NCI-H1417 treated with DMSO at 0.1 percent for 48 hours (cell line): ENCODE measurements at places on chromosomes 3 and 15.

DNA sequence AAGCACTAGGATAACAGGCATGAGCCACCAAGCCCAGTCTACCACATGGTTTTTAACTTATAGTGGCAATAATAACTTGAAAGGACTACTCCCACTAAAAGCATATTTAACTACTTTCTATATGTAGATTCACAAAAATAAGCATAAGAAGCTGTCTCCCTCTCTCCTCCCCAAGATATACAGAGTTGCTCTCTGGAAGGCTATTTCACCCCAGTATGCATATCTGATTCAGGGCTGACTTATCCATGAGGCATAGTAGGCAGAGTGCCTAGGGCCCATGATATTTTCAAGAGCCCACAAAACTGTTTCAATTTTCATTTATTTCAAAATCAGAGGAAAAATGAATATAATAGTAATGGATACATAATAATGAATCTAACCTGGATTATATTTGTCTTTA lies 20.5 kb downstream of the ATP8B4 start:
- no peak for DNase-seq

GRCh38 chr15:59537403-59537802 lies 74.2 kb upstream of the GCNT3 start:
- no peak for DNase-seq

GRCh38 chr3:179950840-179951239 lies 85.9 kb downstream of the PEX5L start:
- DNase-seq, result no peak

- no peak for DNase-seq
These were observed 37.1 kb downstream of the TJP1 start for GRCh38 chr15:29785136-29785535.

DNA sequence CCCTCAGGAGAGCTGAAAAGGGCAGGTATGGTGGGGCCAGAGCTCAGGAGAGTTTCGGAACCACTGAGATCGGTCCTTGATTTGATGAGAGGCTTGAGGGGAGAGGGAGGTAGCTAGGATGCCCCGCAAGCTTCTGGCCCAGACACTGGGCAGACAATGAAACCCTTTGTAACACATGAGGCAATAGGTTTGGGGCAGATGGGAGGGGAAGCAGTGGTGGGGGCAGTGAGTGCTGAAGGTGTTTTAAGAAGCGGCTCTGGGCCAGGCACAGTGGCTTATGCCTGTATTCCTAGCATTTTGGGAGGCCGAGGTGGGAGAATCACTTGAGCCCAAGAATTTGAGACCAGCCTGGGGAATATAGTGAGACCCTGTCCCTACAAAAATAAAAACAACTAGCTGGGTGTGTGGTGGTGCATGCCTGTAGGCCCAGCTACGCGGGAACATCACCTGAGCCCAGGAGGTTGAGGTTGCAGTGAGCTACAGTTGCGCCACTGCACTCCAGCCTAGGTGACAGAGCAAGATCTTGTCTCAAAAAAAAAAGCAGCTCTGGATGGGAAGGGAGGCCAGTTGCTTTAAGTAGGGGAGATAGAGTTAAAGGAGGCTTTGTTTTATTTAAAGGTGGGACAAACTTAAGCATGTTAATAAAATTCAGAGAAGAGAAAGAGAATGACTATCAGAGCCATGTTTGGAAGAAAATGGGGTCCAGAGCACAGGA lies 9.6 kb upstream of the SNX22 start:
- no peak for DNase-seq

GRCh38 chr15:100463515-100463914 lies 65.2 kb downstream of the CERS3 start:
- no peak for DNase-seq

GRCh38 chr15:98887976-98888375 lies 119.6 kb downstream of the PGPEP1L start:
- no peak for DNase-seq

GRCh38 chr15:59313641-59314332 lies 58.9 kb downstream of the MYO1E start:
- peak; percentile 27 for DNase-seq

- no peak for DNase-seq
These were observed 21.3 kb upstream of the BHLHE40 start for GRCh38 chr3:4957978-4958377.

- DNase-seq, result no peak
These were observed 94.9 kb downstream of the ROBO2 start for GRCh38 chr3:77134769-77135168.

GRCh38 chr3:52400275-52400793 lies 44.6 kb downstream of the SEMA3G start:
- no peak for DNase-seq

DNA sequence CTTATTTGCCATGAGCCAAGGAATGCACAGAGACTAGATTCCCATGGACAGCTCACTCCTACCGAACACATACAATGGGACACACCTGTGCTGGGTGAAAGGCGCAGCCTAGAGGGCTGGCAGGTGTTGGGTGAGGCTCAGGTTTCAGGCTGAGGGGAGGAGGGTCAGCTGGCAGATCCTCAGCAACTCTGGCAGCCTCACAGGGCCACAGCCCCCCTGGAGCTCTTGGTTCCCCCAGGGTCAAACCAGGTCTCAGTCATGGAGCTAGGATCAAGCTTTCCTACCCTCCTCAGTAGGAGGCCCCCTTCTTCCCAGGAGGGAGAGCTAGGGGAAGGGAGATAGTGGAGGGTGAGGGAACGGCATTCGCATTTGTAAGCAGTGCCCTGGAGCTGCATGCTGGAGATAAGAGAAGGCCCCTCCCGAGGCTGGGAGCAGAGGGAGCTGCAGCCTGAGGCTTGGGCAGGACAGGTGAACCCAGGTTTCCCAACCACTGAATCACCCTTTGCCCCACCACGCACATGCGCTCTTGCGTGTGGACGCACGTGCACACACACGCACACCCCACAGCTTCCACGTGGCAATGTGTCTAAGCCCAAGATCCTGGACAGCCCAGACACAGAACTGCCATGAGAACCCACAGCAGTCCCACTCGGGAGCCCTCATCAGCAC lies 26.3 kb upstream of the TFRC start:
- DNase-seq, result no peak

GRCh38 chr15:50968353-50968752 lies 59.9 kb downstream of the AP4E1 start:
- DNase-seq, result no peak

- DNase-seq, result no peak
These were observed 470.9 kb upstream of the CDIN1 start for GRCh38 chr15:36108541-36108940.

DNA sequence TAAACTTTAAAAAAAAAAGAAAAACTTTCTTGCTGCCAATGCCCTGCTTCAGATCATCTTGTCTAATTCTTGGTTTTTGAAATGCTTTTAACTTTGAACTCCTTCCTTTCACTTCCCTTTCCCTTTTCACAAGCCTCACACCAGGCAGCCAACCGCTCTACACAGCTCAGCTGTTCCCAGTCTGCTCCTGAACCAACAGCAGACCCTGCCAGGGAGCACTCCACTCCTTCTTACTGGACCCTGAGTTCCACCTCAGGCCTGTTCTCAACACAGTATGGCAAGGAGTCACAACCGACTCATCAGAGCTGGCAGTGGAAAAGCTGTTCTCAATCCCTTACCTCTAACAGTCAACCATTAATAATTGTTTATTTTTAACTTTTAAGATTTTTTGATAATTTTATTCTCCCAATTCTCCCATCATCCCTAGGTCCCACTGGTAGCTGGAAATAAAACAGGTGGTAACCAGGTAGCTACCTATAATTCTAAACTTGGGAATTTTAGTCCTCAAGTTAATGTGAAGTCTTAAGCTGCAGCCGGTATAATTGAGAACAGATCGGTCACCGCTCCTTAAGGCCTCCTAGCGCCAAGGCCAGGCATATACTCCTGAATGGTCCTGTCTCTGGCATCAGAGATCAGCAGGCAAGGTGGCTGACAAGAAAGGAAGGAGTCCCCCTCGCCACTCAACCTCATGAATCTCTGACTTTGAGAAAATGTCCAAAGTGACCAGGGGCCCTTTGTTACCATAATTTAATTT lies 43.9 kb downstream of the BOC start:
- no peak for DNase-seq

GRCh38 chr3:126313580-126314304 lies 43.5 kb downstream of the KLF15 start:
- DNase-seq, result no peak

DNA sequence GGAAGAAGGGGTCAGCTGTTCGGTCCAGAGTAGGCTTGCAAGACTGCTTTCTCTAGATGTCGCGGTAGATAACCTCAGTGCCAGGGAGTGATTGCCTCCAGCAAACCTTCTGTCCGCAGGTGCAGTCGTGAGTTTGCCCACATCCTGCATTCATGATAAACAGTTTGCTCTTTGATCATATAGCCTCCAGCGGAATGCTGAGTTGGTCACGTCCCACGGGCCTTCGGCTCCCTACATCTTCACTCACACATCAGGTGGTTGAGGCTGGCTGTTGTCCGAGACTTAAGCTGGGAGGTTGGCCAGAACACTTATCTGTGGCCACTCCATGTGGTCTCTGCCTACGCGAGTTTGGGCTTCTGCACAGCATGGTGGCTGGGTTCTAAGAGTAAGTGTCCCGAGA lies 62.1 kb upstream of the NR2C2 start:
- no peak for DNase-seq

- no peak for DNase-seq
These were observed 82.0 kb upstream of the LMOD3 start for GRCh38 chr3:69204315-69204957.

DNA sequence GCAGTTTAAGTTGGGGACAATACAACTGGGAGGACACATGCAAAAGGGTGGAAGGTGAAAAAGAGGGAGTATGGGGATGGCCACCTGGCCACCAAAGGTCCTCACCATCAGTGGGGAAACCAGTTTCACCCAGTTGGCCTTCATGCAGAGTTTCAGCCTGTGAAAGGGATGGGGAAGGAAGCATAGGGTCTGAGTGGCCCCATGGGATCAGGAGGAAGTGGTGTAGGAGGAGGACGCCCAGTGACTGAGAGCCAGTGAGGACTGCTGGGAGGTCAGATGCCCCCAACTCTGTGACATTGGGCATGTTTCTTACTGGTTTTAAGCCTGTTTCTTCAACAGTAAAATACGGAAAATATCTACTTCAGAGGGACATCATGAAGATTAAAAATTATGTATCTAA lies 16.3 kb downstream of the BCL2A1 start:
- DNase-seq, result no peak

GRCh38 chr3:127546970-127547733 lies 43.4 kb downstream of the TPRA1 start:
- no peak for DNase-seq

DNA sequence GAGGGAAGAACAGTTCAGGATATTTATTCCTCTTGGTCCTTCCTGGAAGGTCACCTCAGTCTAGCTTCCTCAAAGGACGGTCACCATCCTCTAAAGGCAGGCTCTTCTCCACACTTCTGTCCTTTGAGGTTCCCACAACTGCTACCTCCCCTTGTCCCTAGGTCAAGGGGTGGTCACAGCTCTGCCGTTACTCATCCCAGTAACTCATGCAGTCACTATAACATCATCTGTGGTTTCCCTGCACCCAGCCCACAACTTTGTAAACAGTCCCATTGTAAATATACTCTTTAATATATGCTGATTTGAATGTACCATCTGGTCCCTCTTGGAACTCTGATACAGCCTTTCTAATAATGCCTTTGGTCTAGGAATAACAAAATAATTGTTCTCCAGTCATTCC lies 887.4 kb downstream of the FHIT start:
- no peak for DNase-seq

GRCh38 chr15:55856506-55857164 lies 113.7 kb upstream of the PRTG start:
- DNase-seq, result no peak

- no peak for DNase-seq
These were observed 276.9 kb upstream of the IL12A start for GRCh38 chr3:159711560-159712333.

GRCh38 chr3:54888162-54888561 lies 39.7 kb downstream of the LRTM1 start:
- no peak for DNase-seq

DNA sequence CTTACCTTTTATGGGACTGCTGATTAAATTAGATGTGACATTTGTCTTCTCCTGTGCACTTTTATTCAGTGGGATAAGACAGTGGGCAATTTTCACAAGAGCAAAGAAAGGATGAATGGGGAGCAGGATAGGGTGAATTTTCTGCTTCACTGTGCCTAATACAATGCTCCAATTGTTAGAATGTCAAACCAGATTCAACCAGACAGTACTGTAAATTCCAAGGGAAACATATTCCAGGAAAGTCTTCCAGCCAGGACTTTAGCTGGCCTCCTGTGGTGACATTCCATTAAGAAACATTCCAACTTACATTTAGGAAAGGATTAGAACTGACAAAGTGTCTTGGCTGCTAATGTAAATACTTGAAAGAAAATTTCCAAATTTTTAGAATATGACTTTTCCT lies 100.1 kb upstream of the PROK2 start:
- no peak for DNase-seq

GRCh38 chr3:127102587-127102986 lies 90.3 kb upstream of the PRR23E start:
- DNase-seq, result no peak

- no peak for DNase-seq
These were observed 56.1 kb downstream of the SYN2 start for GRCh38 chr3:12060139-12060845.

- no peak for DNase-seq
These were observed 51.4 kb upstream of the CHMP2B start for GRCh38 chr3:87175732-87176131.

DNA sequence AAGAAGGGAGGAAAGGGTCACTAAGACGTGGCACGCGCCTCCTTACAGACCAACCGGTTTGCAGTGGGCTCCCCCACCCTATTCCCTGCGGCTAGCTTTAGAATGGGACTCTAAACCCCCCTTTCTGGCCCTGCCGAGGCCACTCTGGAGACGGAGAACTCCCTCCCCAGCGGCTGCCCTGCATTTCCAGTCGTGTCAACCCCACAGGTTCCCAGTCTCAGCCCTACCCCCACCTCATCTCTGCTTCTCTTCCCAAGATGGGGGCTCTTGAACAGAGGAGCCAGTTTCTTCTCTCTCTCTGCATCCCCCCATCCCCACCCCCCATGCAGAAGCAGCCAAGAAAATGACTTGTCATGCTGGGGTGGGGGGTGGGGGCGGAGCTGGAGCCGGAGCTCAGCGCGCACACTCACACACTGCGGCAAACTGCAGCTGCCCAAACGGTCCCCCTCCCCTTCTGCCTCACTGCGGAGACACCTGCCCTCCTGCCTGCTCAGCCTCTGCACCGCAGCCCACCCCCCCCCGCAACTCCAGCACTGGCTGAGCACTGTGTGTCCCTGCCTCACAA lies 871 bp downstream of the MAP1A start:
- DNase-seq, result no peak

DNA sequence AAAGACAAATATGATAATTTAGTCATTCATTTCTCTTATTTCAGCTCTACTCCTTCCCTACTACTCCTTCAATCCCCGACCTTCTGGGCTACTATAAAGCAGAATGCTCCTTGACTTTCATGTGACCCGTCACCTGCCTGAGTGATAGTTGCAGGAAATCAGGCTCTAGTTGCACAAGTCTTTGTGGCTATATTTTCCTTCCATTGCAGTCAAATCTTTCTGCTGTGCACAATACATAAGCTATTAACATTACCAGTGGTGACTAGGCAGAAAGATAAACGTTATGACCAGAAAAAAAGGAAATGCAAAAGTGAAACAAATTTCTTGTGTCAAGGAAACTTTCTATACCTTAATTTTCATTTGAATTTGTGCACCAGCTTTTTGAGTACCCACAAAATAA lies 2.3 kb downstream of the SUCNR1 start:
- no peak for DNase-seq
